Activated CD4-positive, alpha-beta T cell treated with anti-CD3 and anti-CD28 coated beads, Interleukin-2, Interleukin-6, amounts not matched to agents 100 ng/mL and 50 ng/mL, durations not matched to agents 16 hours and 8 hours (primary cell): ENCODE measurements at places on chromosomes 12 and 14.

GRCh38 chr12:11812586-11813437, 163.3 kb downstream of the ETV6 start:
- peak; percentile 40 for DNase-seq

- DNase-seq, result peak; percentile 51
Measured at GRCh38 chr12:2876431-2877046, 435 bp downstream of the FOXM1 start.

DNA sequence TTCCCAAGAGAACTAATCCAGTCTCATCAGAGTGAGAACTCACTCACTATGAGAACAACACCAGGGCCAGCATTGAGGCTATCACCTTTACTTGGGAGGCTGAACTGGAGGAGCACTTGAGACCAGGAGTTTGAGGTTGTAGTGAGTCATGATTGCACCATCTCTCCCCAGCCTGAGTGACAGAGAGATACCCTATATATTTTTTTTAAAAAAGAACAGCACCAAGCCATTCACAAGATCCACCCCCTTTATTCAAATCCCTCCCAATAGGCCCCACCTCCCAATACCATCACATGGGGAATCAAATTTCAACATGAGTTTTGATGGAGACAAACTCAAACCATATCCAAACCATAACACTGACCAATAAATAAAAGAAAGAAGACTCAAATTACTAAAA, 3.7 kb upstream of the TMX1 start:
- no peak for DNase-seq

DNA sequence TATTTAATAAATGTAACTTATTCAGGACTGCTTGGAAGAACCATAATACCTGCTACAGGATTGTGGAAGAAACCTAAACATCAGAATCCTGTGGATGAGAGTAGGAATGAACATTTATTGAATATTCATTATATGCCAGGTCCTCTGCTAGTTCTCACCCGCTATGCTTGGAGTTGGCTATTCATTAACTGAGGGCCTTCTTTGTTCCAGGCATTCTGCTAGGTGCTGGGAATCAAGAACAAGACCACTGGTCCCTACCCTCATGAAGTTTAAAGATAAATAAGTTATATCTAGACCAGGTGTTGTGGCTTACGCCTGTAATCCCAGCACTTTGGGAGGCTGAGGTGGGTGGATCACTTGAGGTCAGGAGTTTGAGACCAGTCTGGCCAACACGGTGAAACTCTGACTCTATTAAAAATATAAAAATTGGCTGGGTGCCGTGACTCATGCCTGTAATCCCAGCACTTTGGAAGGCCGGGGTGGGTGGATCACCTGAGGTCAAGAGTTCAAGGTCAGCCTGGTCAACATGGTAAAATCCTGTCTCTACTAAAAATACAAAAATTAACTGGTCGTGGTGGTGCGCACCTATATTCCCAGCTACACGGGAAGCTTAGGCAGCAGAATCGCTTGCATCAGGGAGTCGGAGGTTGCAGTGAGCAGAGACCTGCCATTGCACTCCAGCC, 3.8 kb upstream of the TULP3 start:
- no peak for DNase-seq

- no peak for DNase-seq
Measured at GRCh38 chr12:109064143-109064542, 11.8 kb downstream of the USP30 start.

GRCh38 chr12:127629066-127629820, 637.7 kb upstream of the TMEM132C start:
- no peak for DNase-seq

DNA sequence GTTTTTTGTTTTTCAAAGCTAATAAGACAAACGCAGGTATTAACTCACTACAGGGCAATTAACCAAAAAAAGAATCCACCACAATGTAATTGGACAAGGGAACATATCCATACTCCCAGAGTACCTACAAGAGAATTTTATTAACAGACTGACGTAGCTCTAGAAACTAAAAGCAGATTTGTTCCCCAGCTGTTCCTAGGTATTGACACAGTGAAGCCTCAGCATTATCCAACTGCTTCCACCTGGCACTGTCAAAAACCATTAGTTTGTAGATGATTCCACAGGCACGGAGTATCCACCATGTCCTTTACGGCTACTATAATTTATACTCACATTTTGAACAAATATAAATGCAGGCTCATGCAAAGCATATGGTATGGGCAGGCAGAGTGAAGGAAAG, 22.3 kb downstream of the PPM1H start:
- DNase-seq, result no peak

DNA sequence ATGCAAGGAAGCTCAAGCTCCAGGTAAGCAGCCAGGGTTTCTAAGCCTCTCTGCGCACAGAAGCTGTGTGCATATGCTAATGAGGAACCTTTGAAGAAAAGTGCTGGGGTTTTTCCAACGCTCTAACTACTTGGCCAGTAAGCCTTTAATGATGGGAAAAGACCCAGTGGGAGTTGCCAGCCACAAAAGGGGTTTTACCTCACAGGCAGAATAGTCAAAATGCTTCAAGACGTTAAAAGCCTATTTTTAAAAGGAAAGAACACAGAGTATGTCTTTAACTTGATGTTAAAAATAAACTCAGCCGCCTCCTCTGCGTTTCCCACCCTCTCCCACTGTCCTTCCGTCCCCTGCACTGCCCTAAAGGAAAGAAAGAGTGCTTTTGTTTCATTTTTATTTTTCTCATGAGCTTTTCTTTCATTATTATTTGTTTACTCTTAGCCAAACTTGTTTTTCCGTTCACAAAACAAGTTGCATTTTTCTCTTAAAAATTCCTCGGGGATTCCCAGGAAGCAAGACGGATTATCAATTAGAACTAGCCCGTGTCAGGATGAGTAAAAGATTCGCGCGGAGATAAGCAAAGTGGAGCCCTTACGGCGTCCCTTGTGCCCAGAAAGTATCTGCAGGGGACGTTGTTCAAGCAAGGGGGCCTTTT, 209.8 kb upstream of the NUDT4 start:
- peak; percentile 23 for DNase-seq

DNA sequence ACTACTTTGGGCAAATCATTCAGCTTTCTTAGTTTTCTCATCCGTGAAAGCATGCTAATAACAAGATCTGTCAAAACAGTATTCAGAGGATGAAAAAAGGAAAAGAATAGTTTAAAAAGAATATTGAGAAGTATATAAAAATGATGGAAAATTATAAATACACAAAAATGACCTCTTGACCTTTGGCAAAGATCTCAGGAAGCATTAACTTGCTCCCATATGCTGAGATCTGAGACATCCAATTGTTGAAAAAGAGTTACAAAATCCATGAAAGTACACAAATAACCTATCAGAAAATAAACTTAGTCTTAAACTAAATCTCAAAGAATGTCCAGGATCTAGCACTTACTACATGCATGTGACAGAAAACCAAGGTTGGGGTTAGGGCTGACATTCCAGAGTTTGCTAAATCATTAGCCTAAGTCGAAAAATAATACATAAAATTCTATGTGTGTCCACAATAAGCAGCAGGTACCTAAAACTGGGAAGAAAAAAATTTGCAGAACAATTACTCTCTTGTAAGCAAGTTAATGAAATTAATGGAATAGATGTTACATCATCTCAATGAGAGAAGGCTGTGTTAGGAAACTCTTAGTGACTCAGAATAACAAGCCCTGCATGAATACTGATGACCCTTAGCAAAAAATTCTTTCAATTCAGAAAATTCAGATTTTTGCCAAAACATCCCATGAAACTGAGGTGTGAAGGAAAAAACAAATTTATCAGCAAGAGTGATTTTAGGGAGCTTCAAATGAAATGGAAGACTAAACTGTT, 3.4 kb downstream of the PAH start:
- DNase-seq, result no peak

DNA sequence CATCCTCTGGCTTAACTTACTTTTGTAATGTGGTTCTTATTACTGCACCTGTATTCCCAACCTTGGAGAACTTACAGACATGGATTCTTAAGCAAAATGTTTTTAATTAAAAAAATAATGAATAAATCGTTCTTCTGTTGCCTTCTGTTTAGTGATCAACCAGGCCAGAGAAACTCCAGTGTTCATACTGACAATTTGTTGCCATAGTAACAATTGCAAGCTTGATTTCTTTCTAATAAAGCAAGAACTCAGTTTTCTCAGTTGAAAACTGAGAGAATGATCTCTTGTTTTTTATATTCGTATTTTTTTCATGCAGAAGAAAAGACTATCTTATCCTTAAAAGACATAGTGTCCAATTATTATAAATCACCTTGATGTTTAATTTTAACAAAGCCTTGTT, 106.5 kb upstream of the LMNTD1 start:
- DNase-seq, result no peak

GRCh38 chr12:54879150-54879549, 24.8 kb downstream of the MUCL1 start:
- peak; percentile 33 for DNase-seq

GRCh38 chr14:99635116-99635515, 9.8 kb upstream of the HHIPL1 start:
- DNase-seq, result no peak

DNA sequence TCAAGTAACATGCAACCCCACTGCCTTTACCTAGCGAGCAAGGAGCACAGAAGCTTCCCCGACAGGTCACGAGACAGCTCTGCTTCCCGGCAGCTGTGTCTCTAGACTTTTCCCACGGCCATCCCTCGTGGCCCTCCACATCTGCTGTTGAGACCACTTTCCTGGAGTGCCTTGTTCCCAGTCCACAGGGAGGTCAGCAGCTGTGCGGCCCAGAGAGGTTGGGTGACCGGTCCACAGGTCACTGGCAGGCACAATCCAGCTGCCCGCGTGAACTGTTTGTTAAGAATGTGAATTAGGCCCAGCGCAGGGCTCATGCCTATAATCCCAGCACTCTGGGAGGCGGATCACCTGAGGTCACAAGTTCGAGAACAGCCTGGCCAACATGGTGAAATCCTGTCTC, 71.5 kb downstream of the SCARB1 start:
- DNase-seq, result no peak

DNA sequence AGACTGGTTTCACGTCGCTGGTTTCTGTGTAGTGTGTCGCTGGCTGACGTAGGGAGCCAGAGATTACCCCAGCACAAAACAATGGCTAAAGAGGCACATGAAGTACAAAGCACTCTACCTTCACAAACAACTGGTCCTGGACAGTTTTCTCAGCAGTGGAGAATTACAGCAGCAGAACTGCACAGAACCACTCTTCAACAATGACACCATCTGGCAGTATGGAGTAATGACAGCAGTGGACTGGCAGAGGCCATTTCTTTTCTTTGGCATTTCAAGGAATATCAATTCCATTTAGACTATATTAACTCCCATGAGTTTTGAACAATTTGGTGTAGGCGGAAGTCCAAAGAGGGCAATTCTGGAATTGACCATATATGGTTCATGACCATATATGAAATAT, 1074.1 kb downstream of the AACS start:
- DNase-seq, result no peak

- peak; percentile 41 for DNase-seq
Measured at GRCh38 chr14:68248481-68249255, 429.1 kb downstream of the RAD51B start.

GRCh38 chr12:110689281-110690126, 589 bp upstream of the HVCN1 start:
- DNase-seq, result peak; percentile 58

GRCh38 chr14:74908861-74909341, 14.2 kb downstream of the RPS6KL1 start:
- DNase-seq, result no peak

DNA sequence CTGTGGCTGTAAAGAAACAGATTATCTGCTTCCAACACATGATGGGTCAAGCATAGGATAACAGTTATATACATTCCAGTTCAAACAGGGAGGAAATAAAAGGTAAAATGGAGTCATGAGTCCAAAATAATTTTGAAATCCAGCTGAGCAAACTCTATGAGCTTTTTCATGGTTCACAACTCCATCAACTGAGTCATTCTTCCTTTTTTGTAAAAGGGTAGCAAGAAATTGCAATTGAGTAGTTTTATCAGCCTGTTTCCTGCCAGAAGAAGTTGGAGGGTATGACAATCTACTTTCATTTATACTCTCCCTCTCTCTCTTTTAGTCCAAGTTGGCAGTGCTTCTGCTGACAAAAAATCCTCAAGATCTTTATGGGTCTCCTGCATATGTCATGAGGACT, 95.6 kb downstream of the CPNE8 start:
- no peak for DNase-seq

DNA sequence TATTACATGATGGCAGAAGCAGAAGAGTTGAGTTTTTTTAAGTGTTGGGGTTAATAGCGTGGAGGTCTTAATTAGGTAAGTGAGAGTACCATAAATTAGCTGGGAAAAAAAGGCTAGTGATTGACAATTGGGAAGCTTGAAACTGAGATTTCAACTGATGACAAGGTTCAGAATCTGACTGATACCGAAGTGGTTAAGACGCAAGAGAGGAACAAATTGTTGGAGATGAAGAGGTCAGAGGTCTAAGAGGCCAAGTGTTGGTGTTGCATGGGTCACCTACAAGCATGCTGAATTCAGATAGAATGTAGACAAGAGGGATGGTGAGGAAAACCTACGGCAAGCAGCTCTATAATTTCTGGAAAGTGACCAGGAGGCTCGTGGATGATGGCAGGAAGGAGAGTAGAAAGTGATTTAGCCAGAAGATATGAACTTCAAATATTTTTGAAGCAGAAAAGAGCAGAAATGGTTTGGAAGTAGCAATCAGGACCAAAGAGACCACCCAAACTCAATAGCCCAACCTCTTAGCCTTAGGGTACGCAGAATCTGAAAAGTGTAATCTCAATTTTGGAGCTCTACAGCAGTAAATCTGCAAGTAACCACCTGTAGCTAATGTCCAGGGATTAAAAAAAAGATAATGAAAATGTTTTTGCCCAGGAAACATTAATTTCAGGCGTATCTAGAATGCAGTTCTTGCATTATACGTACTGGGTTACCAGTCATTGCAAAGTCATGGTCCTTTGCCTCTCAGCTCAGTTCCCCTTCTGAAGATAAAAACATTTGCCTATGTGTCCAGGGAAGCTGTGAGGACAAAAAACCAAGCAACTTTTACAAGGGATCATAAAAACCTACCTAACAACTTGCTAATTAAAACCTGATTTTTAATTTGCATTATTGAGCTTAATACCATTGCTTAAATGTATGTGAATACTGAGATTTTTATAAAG, 1.7 kb upstream of the TMPO start:
- DNase-seq, result no peak

DNA sequence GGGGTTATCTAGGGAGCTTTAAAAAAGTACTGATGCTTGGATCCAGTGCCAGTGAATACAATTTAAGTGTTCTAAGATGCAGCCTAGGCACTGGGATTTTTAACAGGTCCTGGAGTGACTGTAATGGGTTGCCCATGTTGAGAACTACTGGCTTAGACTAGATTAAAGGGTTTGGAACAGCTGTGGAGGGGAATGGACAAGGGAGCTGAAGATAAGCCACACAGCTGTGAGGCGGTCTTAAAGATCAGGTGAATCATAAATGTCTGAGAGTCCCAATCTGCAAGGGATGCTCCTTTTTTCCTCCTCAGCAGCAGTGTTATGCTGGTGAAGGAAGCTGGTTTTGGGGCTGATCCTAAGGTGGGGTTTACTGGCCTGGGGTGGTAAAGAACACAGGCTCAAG, 35.5 kb upstream of the FRMD6 start:
- no peak for DNase-seq

DNA sequence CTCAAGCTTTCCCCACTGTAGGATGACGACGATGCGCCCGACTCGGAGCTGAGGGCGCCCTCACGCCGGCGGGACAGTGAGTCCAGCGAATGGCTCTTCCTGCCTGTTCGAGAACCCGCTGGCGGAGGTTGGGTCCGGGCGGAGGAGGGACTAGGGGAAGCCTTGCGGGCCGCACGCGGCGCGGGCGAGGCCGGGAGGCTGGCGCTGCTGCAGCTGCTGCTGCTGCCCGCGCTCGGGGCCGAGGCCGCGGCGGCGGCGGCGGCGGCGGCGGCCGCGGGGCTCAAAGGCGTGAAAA, 1.9 kb downstream of the CCDC177 start:
- DNase-seq, result no peak
